ENCODE measurements at places on chromosomes 6 and 20. TPM values are rescaled to one million over a fixed set of nuclear protein-coding genes. Genes with fewer than 3 reads are reported as not detected.
A peak's percentile ranks its signal among the peaks of the same experiment; 100 is the strongest.

- DNase-seq, result no peak
Observed at GRCh38 chr20:63086421-63087235, 79.9 kb upstream of the BHLHE23 start.

DNA sequence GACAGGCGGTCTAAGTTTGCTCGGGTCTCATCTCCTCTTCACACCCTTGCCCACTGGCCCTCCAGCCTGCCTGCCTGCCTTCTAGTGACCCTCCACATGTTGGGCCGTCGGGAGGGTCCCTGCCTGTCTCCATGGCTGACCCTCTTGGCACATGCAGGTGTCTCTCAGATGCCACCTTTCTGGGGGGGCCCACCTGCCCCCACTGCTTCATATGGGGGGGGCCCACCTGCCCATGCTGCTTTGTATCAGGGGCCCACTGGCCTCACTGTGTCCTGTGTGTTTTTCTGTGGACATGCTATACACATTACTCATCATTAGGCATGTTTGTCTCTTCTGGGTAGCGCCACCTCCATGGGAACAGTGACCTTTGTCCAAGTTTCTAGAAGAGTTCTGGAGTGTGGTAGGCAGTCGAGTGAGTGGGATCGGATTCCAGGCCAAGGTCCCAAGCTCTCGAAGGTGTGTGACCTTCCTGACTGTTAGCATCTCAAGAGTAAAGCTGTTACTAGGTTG, 40.4 kb upstream of the KIF25 start:
- peak; percentile 25 for DNase-seq

DNA sequence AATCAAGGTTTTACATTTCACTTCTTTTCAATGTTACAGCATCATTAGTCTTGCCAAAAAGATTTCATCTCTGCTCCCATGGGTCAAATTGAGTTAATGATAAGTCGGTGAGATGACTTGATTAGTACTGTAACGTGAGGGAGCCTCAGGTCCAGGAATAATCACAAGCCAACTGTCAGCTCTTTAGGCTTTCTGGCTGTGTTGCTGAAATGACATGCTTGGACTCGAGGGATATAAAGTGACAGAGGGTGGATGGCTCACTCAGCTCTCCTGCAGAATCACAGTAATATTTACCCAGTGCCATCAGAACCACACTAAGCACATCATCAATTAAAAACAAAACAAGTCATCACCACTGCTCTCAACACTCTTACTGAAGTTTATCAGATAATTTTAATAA, 196.2 kb upstream of the THEMIS start:
- no peak for DNase-seq

B4GALT5 gene
- 19.0 TPM for total RNA-seq

TTK gene
- total RNA-seq, result 0.51 TPM

DPPA5 gene
- not detected for total RNA-seq

GMEB2 gene
- 10.9 TPM for total RNA-seq

Data from fibroblast of lung (primary cell).